ENCODE measurements at places on chromosomes 5 and 9. TPM values are rescaled to one million over a fixed set of nuclear protein-coding genes. Genes with fewer than 3 reads are reported as not detected.

- peak; percentile 46 for DNase-seq
Measured at GRCh38 chr5:145237843-145238242, 597.3 kb downstream of the PRELID2 start.

GRCh38 chr5:150186137-150186536 lies 3.7 kb upstream of the SLC6A7 start:
- no peak for DNase-seq

DNA sequence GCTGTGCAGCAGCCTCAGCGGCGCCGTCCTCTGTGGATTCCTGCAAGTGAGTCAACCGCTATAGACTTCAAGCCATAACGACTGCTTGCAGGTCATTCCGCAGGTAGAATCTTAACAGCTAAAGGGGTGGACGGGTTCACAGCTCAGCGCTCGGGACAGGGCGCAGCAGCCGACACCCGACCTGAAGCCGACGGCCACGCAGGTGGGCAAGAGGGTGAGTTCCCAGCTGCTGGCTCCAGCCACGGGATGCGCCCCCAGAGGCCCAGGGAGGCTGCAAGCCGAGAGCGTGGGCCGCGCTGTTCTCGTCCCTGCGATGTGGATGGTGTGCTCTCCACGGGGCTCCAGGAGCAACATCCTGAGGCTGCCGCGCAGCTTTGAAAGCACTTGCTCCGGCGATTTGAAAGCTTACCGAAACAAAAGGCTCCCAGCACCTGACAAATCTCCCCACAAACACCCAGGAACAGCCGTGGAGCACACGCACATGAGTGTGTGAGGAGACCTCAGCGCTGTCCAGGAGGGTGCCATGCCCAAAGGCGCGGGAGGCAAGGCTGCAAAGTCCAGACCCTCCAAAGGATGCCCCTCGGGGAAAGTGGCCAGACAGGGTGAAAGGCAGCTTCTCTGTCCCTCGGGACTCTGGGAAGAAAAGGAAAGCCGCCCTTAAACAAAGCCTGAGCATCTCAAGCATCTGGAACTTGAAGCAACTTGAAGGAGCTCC lies 48.7 kb downstream of the EXD3 start:
- DNase-seq, result no peak

- no peak for DNase-seq
Measured at GRCh38 chr9:124660341-124660801, 110.7 kb downstream of the NR6A1 start.

The GABRA1 gene
- total RNA-seq, result not detected

The BARX1 gene
- total RNA-seq, result 6.9 TPM

GRCh38 chr5:158739951-158740757 lies 359.6 kb downstream of the EBF1 start:
- DNase-seq, result no peak

- peak; percentile 75 for DNase-seq
Measured at GRCh38 chr9:76905791-76906646, at the start of gene PRUNE2. Gene PRUNE2, minus strand, starts transcription at chr9:76906114. Its CDS starts 151 bp downstream, at chr9:76905963.

GRCh38 chr5:154087260-154087659 lies 48.5 kb downstream of the MFAP3 start:
- DNase-seq, result no peak

The RALGPS1 gene
- total RNA-seq, result 23.8 TPM

DNA sequence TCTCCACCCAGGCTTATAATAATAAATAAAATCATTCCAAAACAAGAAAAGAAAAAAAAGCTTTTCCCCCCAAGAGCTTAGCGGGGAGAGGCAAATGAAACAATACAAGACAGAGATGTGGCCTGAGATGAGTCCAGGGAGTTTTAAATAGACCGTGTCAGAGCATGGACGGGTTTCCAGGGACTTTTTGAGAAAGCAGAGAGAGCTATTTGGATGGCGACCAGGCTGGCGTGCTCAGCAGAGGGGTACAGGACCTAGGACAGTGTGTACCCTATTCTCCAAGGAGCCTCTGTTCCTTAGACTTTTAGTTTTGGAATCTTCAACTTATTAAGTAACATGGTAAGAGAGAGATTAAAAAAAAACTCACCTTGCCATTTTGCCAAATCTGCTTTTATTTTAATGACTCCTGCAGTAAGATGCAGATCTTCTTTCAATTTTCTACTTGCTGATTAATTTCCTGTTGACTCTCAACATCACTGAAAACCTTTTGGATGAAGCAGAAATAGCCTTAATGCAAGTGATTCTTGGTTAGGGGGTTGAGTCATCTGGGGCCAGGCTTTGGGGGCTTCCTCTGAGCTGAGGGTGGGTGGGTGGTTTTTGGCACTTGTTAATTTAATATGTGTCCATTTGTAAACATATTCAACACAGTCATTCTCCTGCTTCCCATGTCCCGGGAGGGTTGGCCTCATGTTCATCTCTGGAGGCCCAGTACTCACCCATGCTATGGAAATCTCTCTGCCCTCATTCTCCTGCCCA lies 49.6 kb upstream of the OSMR start:
- no peak for DNase-seq

GRCh38 chr5:35129921-35130485 lies 82.3 kb upstream of the AGXT2 start:
- DNase-seq, result no peak

GRCh38 chr5:96517295-96517694 lies 84.2 kb upstream of the PCSK1 start:
- DNase-seq, result no peak

DNA sequence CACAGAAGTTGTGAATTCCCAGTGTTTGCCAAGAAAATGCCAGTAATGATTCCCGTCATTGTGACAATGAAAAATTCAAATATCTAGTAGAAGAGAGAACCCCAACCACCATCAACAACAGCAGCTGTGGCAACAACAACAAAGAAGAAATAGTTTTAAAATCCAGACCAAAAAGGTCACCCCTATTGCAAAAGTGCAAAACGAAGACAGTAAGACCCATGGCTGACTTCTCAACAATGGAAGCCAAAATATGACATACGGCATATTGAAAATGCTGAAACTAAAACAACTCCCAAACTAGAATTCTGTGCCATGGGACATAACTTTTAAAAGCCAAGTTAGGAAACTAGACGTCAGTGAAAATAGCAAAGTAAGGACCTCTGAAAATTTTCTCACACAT lies 270.6 kb downstream of the IRX2 start:
- no peak for DNase-seq

- DNase-seq, result no peak
Measured at GRCh38 chr5:149238540-149238939, 33.1 kb upstream of the AFAP1L1 start.

GRCh38 chr5:169831331-169831730 lies 149.0 kb downstream of the INSYN2B start:
- DNase-seq, result no peak

DNA sequence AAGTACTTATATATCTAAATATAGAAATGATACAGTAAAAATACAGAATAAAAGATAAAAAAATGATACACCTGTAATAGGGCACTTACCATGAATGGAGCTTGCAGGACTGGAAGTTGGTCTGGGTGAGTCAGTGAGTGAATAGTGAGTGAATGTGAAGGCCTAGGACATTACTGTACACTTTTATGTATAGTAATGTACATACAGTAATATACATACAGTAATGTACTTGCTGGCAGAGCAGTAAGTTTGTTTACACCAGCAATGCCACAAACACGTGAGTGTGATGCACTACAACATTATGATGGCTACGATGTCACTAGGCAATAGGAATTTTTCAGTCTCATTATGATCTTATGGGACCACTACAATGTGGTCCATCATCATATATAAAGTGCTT lies 34.2 kb downstream of the SUSD1 start:
- no peak for DNase-seq

The LYRM7 gene
- 6.4 TPM for total RNA-seq

- no peak for DNase-seq
Measured at GRCh38 chr9:106038266-106039001, 344.1 kb downstream of the TMEM38B start.

The STX17 gene
- total RNA-seq, result 14.1 TPM

The NMUR2 gene
- total RNA-seq, result not detected

The PCDHA9 gene
- total RNA-seq, result 18.9 TPM

DNA sequence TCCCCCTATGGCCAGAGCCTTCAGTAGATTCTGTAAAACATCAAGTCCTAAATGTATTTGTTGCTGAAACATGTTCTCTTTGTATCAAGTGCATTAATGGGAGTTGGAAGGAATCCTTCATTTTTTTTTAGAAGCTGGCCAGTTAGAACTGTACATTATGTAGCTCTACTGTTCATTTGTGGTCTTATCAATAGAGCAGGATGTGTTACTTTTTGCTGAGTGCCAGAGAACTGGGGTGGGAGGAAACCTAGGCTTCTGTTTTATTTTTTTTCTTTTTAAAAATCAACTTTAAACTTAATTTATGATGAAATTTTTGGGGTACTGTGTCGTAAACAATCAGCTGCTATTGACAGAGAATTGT lies 5.1 kb downstream of the PIP5K1B start:
- no peak for DNase-seq

DNA sequence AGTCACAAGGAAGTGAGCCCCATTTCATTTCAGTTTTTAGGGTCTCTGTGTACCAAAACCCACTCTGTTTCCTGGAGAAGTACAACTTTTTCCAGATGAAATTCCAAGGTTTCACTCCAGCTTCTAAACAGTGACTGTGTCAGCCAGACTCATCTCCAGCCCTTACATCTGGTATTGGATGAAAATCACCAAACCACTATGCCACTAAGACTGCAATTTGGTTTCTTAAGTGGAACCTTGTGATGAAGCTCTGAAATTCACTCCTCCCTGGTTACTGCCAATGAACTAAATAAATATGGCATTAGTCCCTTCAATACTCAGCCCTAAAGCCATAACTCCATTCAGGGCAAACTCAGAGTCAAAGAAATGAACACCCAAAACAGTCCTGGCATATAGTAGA lies 211.2 kb upstream of the DAPK1 start:
- no peak for DNase-seq

DNA sequence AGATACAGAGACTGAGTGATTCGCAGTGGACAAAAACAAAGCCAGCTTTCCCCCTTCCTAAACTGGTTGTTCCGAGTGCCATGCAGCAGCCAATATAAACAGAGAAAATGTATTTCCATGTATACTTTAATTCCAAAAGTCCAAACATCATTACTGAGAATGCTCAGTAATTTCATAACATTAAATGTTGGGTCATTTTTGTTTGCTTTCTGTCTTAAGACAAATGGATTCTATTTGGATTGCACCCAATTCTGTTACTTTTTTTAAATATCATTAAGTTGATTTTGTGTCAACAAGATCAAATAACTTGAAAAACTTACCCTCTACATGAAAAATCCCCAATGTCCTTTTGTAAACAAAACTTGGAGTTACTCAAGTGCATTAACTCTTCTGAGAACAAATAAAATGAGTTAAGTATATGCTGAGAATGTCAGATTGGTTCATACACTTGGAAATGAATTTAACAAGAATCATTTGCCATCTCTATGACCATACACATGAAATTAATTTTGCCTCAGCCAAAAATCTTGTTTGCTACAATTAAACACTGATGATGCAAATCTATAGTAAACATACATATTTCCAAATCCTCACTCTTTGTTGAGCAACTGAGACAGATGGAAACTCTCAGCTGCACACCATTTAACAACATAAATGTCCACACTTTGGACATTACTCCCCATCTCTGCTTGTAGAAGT lies 19.4 kb downstream of the LURAP1L start:
- no peak for DNase-seq

The AMBP gene
- total RNA-seq, result 0.29 TPM

DNA sequence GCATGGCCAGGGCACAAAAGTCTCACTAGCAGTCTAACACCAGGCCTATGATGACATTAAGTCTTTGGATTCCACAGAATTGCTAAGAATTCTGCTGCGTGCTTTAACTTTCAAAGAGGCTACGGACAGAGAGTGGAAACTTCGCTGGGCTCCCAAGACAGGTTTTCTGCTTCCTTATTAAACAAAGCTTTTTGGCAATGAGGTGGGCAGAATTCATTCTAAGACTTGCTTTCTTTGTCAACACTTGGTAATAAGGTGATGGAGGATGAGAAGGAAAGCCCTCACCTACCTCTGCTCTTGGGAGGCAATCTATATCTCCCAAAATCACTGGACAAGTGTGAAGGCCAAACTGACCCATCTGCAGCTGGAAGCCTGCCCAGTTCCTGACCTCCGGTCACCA lies 231.9 kb downstream of the ATPSCKMT start:
- DNase-seq, result no peak

- no peak for DNase-seq
Measured at GRCh38 chr9:89186960-89187359, 8.3 kb upstream of the SHC3 start.

- no peak for DNase-seq
Measured at GRCh38 chr9:83056174-83056573, 6.8 kb downstream of the RASEF start.

GRCh38 chr9:16542290-16542689 lies 328.2 kb downstream of the BNC2 start:
- DNase-seq, result no peak

DNA sequence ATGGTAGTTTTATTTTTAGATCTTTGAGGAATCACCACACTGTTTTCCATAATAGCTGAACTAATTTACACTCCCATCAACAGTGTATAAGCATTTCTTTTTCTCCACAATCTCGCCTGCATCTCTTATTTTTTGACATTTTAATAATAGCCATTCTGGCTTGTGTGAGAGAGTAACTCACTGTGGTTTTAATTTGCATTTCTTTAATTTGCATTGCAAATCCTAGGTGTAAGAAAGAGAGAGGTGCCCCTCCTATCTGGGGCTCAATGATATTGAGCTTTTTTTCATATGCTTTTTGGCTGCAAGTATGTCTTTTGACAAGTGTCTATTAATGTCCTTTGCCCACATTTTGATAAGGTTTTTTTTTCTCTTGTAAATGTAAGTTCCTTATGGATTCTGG lies 106.3 kb upstream of the SLC27A6 start:
- DNase-seq, result no peak

DNA sequence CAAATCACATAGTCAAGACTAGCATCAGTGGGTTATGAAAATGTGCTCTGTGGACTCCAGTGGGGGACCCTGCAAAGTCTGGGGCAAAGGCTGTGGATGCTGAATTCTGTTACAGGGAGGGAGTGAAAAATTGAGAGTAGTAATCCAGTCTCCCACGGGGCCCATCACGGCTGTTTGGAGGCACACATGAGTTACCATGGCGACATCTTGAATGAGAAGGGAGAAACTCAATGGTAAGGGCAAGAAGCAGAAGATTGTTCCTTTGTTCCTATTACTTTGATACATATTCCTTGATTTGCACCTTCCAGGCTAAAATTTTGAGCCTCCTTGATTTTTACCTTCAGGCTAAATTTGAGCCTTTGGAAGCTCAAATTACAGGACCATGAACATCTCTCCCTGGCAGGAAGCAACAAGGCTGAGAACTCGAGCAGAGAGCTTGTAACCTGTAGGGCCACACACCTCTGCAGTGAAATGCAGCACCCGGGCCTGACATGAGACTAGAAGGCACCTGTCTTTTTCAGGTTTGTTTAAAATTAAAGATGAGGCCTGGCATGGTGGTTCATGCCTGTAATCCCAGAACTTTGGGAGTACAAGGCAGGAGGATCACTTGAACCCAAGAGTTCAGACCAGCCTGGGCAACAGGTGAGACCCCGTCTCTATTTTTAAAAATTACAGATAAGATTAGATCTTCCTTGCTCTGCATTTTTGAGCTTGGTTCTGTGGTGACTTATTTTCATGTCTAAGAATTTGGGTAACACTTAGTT lies 31.0 kb upstream of the ZFR start:
- peak; percentile 70 for DNase-seq

GRCh38 chr5:153960269-153961215 lies 78.2 kb downstream of the FAM114A2 start:
- DNase-seq, result no peak
